Activated naive CD8-positive, alpha-beta T cell treated with anti-CD3 and anti-CD28 coated beads for 36 hours (primary cell): ENCODE measurements at places on chromosomes 6 and 20.

DNA sequence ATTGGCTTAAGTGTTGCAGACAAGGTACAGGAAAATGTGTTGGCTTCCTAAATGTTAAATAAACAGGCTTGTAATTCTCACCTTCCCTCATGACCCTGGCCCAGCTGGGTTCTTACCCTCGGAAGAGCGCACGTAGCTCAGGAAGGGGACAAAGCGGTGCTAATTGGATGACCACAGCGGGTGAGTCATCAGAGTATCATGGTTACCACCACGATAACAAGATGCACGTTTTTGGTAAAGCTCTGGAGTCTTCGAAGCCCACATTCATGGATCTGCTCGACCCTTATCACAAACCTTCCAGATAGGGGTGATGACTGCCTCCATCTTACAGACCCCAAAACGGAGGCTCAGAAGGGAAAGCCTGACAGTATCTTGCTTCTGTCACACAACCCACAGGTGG is 32.8 kb downstream of the APCDD1L start:
- no peak for DNase-seq

DNA sequence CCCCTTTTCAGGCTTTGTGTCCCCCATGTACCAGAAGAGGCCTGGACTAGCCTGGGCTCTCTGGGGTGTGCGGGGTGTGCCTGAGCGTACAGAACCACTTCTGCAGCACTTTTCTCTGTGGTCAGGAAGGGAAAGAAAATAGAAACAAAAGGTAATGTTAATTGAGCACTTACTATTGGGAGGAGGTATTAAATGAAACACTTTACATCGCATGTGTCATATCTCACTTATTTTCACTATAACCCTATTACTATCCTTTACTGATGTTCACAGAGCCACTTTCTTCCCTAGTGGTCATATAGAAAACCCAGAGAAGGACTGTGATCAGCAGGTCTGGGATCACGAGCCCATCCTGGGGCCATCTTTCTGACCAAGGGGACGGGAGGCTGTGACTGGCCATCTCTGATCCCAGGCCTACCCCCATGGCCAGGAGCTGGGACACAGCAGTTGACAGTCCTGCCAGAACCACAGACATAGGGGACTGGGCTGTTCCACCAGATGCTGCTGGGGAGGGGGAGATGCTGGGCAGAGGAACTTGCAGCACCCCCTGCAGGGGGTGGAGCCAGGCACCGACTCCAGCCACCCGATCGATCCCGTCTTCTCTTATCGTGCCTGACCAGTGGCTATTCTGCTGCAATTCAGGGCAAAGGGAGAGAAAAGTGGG is 107.6 kb downstream of the VEGFA start:
- DNase-seq: no peak

GRCh38 chr6:166342349-166343149 is at the start of gene SFT2D1:
TSS of gene SFT2D1 (minus strand) at chr6:166342545. CDS start at chr6:166342481, 64 bp downstream.
- peak; percentile 85 for DNase-seq

DNA sequence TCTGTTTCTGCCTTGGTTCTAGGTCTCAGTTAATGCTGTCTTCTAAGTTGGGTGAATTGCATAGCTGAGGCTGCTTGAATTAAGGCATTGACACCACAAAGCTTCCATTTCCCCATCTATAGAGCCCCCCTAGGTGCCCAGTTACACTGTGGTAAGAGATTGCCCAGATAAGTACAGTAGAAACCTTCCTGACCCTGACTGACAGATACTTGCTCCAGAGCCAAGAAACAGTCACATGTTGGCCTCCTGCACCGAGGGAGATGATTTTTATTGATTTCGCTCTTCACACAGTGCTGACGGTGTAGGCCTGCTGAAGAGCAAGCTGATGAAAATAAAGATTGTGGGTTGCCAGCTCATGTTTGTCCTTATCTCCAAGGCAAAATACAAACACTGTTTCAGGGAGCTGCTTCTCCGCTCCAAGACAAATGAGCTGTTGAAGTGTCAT is 67.9 kb downstream of the TRMT11 start:
- no peak for DNase-seq

DNA sequence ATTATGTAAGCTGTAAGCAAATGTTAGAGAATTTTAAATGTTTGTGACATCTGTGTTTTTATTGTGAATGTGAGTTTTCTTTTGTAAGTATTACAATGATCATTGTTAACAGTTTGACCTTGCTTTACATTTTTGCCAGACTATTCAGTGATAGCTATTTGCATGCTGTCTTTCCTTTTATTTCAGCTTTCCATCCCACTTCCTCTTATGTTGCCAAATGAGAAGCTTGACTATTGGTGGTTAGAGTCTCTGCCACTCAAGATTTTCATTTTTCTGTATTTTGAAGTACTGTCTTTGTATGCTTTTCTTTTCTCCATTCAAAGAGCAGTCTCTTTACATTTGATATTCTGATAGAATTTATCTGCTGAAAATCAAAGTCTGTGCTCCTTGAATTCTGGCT is 104.1 kb downstream of the PRIM2 start:
- DNase-seq: no peak

GRCh38 chr6:80454197-80454596 is 347.7 kb downstream of the BCKDHB start:
- DNase-seq: no peak

GRCh38 chr20:63567136-63567385 is 7.0 kb downstream of the HELZ2 start:
- DNase-seq: no peak

GRCh38 chr6:45420083-45420908 is 42.6 kb upstream of the SUPT3H start:
- peak; percentile 60 for DNase-seq
